ENCODE measurements at places on chromosomes 5 and 9.

DNA sequence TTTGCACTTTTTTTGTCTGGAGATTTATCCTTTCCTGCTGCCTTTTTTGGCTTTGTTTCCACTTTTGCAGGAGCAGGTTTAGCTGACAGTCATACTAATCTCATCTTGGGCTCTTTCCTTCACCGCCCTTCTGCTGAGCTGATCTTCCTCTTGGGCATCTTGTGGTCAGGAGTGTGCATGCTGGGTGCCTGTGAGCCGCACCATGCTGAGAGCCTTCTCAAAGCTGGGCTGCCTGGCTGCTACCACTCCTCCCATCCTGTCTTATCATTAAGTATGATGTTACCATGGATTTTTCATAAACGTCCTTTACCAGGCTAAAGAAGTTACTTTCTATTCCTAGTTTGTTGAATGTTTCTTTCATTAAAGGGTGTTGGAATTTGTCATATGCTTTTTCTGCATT is 49.5 kb upstream of the MCCC2 start:
- no peak for DNase-seq

DNA sequence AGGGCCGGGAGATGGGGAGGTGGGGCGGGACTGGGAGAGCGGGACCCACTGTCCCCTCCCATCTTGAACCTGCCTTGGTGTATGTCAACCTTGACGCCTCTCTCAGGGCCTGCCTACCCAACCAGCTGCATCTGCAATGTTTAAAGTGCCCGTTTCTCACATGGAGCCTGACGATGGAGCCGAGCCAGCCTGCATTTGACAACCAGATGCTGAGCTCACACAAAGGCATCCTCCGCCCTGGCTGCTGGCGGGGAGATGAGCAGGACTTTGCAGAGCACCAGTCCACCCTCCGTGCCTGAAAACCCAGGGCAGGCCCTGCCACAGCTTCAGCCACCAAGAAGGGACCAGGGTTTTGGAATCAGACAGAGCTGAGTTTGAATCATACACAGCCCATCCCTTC is 141.1 kb upstream of the SMIM23 start:
- no peak for DNase-seq

GRCh38 chr5:68369457-68370125 is 154.0 kb downstream of the PIK3R1 start:
- peak; percentile 29 for DNase-seq

- DNase-seq = no peak
These were observed 204.4 kb upstream of the IER5L start for GRCh38 chr9:129382281-129383018.

DNA sequence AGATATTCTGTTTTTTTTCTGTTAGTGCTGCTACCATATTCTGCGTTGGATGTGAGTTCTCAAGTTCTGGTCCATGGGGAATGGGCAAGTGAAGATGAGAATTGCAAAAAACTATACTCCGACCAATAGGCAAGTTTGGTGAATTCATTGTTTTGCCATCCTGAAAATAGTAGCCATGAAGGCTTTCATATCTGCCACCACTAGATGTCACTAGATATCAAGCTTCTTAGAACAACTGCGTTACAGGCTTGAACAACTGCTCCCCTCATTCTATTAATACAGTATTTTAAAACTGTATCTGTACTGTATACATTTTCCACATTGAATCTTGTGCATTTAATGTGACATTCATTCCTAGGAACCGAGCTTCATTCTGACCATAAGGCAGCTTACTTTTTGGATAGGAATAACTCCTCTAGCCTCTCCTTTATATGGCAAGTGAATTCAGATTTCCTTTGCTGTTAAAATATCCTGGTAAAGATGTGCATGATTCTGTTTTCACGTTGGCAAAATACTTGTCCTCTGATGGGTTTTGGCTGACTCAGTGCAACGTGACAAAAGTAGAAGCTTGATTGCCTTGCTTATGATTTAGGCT is 163.6 kb downstream of the SREK1 start:
- peak; percentile 5 for DNase-seq

DNA sequence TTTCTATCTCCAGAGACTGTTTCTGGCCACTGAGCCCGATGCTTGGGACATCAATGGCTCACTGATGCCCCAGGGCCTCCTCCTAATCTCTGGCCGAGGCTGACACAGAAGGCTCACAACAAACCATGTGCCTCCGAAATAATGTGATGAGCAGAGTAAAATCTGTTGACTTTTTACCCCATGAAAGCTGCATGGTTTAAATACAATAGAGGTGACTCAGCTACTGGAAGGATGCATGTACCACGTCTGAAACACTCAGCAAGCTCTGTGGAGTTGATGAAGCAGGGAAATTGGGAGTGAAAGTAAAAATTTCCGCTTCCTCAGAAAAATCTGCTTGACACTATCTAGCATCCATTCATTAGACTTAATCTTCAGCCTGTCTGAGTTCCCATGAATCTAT is 111.1 kb upstream of the EQTN start:
- no peak for DNase-seq

DNA sequence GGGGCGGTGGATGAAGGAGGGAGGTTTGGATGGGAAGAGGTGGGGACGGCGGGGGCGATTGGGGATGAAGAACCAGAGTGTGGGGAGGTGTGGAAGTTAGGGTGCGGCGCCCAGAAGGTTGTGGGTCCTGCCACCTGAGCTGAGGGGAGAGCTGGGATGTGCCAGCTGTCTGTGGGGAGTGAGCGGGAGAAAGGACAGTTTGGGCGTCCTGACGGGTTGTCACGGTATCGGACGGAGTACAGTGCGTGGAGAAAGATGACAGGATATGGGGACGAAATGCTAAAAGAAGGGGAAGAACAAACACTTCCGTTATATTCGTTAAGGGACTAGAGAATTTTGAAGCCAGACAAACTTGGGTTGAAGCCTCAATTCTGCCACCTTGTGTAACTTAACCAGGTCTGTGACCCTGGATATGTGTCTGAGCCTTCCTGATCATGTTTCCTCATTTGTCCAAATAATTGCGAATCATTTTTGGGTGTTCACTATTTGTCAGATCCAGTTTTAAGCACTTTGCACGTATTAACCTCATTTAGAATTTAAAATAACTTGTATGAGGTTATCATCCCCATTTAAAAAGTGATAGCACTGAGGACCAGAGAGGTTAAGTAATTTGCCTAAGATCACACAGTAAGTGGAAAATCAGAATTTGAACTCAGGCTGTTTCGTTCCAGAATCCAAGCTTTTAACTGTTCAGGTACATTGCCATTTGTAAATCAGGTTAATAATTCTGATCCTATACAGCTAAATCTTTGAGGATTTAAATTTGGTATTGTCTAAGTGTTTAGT is 689 bp downstream of the CNTRL start:
- DNase-seq = peak; percentile 11

GRCh38 chr9:36676778-36677485 is 104.2 kb downstream of the MELK start:
- DNase-seq = no peak

- no peak for DNase-seq
These were observed 536 bp downstream of the PCDHAC1 start for GRCh38 chr5:140926443-140927227.

DNA sequence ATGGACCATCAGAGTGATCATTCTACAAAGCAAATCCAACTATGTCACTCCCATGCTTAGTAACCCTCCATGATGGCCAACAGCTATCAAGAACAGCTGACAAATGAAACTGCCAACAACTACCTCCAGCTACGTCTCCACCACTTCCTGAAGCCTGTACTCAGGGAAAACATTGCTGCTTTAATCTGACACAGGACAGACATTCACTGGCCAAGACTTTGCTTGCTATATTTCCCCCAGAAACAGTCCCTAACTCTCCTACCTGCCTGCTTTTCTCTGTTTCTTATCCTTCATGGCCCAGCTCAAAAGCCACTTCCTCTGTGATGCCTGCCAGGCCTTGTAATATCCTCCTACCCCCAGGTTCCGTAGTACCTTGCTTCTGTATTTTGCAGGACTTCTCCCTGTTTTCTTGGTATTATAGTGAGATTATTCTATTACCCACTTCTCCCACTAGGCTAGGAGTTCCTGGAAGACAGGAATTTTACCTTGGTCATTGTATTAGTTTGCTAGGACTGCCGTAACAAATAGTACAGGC is 14.7 kb upstream of the RAB14 start:
- DNase-seq = no peak

DNA sequence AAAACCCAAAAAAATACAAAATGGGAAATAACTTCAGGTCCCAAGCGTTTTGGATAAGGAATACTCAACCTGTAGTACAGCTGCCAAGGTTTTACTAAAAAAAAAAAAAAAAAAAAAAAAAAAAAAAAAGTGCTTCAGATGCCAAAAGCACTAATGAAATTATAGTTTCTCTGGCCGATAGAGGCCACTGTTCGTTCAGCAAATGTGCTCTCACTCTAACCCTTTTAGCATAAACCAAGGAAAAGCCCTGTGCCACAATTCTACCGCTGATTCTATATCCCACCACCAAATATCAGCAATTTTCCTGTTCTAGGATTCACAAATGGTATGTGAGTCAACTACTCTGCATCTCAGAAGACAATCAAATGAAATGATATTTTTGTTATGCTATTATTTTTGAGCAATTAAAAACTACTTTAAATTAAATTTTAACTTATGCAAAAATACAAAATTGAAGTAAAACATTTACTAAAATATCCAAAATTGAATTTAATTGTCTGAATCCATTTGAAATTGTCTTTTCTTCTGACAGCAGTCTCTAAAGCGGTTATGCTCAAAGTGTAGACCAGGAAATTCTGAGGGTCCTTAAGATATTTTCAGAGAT is 79.8 kb downstream of the RICTOR start:
- no peak for DNase-seq

- no peak for DNase-seq
These were observed 128.4 kb downstream of the TMEM174 start for GRCh38 chr5:73301208-73301901.

DNA sequence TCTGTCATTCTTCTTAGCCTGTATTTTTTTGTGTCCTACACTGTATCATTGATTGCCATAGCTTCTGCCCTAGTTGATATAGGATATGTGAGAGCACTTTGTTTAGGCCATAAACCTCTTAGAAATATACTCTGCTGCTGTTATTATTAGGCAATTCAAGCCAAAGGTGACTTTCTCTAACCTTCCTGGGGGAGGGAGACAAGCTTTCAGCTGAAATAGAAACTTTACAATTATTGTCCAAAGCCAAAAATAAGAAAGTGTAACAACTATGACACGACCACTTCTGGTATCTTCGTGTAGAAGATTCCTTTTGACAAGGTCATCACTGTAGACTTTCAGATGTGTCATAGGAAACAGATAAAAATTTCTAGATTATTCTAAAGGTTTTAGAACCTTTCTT is 12.2 kb upstream of the CSNK1A1 start:
- no peak for DNase-seq

- no peak for DNase-seq
These were observed 65.7 kb upstream of the ANKH start for GRCh38 chr5:14937254-14937653.
